EL (cell line): ENCODE measurements at places on chromosomes 5 and 9.

GRCh38 chr5:176996780-176997179 lies 9.8 kb downstream of the UIMC1 start:
- no peak for DNase-seq

DNA sequence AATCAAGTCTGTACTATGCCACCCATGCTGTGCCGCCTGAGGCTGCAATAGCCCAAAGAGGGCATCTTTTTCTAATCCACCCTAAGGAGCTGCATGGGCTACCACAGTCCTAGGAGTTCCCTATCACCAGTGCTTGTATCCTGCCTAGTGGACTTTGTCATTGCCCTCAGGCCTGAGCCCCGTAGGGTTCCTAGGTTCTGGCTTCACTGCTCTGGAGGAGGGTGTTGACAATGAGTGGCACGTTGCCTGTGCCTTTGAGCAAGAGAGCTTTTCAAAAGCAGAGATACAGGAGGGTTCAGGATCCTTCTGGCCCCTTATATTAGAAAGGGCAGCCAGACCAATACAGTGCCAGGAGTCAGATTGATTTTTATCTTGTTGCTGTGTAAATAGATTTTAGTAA lies 93.0 kb downstream of the PRDM6 start:
- DNase-seq = no peak

- no peak for DNase-seq
These were observed 79.4 kb downstream of the PALM2AKAP2 start for GRCh38 chr9:109859447-109859846.

DNA sequence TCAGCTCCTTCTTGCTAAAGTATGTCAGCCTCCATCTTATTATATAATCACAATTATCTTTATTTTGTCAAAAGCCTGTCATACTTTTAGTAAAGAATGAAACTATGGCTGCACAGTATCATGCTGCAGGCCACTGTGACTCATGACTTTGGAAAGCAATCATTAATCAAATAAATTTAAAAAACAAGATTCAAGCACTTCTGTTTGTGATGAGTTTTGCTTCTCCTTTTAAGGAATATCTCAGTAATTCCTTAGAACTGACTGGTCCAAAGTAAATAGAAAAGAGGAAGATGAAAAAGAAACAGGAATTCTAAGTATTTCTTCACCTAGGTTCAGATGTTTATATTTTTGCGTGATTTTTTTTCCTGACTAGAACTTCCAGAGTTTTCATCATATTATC lies 83.1 kb downstream of the EDIL3 start:
- peak; percentile 36 for DNase-seq

- peak; percentile 45 for DNase-seq
These were observed 730 bp downstream of the WWC1 start for GRCh38 chr5:168291964-168292785.

GRCh38 chr5:126171916-126172315 lies 251.3 kb upstream of the GRAMD2B start:
- DNase-seq = no peak

DNA sequence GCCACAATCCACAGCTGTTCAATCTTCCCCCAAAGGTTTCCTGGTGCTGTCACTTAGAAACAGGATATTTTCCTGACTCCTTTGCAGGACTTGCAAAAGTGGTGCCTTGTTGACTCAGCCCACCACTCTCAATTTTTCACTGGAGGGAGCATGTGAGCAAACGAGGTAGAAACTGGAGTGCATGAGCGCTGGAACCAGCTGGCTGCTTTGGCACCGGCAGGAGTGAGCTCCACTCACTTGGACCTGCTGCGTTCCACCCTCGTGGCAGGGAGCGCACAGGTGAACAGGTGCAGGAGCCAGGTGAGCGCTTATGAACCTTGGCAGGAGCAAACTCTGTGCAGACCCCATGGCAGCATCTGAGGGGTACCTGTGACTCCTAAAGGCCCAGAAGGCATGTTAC lies 364.1 kb upstream of the RORB start:
- DNase-seq = no peak

- peak; percentile 87 for DNase-seq
These were observed 7.3 kb upstream of the GRHPR start for GRCh38 chr9:37415011-37415719.

GRCh38 chr5:138632900-138633489 lies 57.8 kb upstream of the HSPA9 start:
- DNase-seq = peak; percentile 81

- DNase-seq = no peak
These were observed 140.7 kb downstream of the C9orf50 start for GRCh38 chr9:129480227-129480626.

DNA sequence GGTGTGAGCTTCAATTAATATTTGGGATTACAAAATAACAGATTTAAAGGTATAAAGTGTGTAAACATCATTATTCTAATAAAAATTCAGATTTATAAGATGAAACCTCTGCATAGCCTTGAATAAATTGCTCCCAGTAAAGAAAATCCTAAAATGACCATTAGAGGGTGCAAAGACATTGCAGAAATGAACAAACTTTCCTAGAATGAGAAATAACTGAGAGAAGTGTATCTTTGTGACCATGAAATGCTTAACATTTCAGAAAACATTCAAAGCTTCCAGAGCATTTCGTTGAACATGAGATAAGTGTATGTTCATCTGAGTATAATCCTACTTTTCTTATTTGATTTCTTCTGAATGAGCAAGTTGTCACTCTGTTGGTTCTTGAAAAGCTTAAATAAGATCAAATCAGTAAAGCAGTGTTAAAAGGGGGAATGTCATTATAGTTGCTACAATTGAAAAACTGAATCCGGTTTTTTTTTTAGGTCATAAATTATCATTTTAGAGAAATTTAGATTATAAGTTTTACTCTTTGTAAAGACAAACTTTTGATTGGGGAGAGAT lies 24.7 kb upstream of the NUDT12 start:
- peak; percentile 8 for DNase-seq

- DNase-seq = no peak
These were observed 73.4 kb downstream of the FOXD1 start for GRCh38 chr5:73375191-73375545.

DNA sequence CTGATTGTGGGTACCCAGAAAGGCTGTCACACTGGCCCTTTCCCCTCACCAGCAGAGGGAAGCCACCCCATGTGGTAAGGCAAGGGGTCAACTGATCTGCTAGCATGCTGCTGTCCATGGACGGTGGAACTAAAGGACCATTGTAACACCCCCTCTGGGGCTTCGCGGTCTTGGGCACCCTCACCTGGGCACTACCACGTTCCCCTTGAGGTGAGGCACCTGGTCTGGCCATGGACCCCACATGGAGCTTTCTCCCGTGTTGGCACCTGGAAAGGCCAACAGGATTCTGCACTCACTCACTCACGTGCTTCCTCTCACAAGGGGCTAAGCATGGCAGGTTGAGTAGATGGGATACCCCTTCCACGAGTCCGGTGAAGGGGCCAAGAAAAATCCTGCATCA lies 72.0 kb upstream of the RFX3 start:
- DNase-seq = no peak
